ENCODE measurements at places on chromosomes 5 and 9. TPM values are rescaled to one million over a fixed set of nuclear protein-coding genes. Genes with fewer than 3 reads are reported as not detected.

SLC4A9 gene
- not detected for total RNA-seq

GFI1B gene
- 1.5 TPM for total RNA-seq

PTGES gene
- total RNA-seq: 2.5 TPM

PCDHB10 gene
- 2.2 TPM for total RNA-seq

GOLPH3 gene
- 70.5 TPM for total RNA-seq

DMRT3 gene
- not detected for total RNA-seq

DNA sequence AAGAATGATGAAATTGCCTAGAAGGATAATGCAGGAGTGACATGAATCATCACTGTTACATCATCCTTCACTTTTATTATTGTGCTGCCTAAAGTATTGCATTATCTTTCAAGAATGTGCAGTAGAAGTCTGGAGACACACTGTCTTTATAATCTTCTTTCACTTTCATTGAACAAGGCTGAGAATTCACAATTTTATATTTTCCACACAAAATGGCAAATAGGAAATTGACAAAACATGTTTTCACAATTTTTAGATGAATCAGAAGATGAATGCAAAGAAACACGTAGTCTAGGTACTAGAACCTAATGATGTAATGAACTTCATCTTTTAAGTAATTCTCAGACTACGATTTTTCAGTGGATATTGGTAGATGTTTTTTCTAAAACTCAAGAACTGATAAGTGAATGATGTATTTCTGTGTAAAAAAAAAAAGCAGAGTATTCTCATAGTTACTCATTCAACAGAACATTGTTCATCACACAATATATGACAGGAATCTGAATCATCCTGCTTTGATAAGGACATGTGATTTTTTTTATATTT lies 131.5 kb upstream of the GRHPR start:
- no peak for DNase-seq

GRCh38 chr9:87034841-87035240 lies 87.5 kb upstream of the GAS1 start:
- DNase-seq: no peak

DNA sequence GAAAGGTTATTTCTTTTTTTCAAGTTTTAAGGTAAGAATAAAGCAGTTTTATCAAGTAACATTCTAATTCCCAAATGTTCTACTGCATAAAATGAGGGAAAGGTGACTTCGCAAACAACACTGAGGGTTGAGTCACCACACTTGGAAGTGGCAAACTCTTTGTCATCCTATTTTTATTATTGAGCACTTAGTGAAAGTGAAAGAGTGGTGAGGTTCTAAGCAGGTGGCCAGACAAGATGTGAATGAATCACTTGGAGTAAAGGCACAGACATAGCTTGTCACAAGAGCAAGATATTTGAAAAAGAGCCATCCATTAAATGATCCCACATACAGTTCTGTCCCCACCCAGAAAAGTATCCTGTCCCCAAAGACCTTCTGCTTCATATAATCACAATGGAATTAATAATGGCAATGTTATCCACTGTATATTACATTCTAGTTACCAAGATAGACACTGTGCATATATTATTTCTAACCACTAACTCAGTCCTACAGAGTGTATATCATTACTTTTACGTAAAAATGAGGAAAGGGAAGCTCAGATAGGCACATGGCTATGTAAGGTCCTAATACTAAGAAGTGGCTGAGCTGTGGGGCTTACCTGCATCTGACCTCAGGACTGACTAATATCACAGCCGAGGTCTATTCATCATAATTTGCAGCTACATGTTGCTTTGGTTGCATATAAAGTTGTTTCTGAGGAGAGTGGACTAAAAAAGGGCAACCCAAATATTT lies 730.4 kb upstream of the MEF2C start:
- DNase-seq: no peak

DNA sequence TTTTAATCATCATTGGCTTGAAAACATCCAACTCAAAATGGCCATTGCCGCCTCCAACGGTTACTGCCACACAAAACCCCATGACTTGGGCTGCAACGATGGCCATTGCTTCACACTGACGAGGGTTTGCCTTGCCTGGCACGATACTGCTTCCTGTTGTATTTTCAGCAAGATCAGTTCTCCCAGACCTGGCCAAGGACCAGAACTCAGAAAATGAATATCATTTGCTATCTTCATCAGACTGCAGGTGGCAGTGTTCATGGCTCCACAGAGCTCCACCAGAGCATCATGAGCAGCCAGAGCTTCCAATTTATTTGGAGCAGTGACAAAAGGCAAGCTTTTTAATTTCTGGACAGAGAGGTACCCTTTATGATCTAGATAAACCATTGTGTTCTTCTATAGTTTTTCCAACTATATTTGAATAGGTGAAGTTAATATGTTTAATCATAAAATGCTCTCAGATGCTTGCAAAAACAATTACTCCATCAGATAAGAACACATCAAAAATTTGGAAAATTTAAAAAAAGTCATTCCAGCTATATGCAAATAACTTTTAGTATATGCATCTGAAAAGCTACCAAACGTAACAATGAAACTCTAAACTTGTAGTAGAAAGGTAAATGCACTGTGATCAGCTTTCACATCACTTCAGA lies 10.4 kb downstream of the AMACR start:
- no peak for DNase-seq

DNA sequence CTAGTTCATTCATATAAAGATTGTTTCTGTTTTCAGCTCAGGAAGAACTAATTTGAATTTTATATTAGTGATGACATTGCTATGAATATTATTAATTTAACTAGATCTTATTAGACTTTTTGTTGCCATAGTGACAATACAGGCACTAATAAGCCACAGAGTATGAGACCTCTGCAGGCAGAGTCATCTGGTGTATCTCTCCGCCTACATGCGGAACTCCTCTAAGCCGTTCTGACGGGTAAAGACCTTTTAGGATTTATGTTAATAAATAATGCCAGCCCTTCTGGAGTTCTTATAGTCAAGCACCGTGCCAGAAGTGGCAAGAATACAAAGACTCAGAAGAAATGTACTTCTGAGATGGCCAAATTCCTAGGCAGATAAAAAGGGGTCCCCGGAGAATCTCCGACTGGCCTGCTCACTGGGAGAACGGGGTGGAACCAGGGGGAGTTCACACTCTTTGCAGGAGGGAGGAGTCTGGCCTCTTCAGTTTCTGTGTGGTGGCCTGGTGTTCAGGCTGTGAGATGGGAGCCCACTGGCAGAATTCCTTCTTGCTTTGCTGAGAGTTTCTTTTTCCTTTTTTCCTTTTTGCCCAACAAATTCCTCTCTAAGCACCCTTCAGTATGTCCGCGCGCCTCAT lies 85.1 kb upstream of the IL12B start:
- no peak for DNase-seq

DNA sequence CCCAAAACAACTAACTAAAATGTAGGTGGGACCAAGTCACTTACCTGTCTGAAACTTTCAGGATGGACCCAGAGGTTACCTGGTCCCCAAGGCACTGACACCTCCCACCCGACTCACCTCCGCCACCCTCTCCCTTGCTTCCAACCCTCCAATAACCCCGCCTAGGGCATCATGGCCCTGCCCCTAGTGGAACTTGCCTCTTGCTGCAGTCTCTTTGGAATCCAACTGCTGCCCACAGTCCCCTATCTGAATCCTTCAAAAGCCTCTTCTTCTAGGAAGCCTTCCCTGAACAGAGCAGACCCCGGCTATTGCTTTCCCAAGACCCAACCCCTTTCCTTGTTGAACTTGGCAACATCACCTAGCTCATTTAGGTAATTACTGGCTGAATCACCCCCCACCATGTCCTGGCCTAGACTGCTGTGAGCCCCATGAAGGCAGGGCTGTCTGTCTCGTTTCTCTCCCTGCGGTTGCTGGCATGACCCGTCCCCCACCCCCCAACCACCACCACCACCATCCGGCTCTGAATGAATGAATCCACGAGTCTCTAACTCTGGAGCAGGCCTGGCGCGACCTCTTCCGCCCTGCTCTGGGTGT lies 9.4 kb downstream of the CRB2 start:
- no peak for DNase-seq

DNA sequence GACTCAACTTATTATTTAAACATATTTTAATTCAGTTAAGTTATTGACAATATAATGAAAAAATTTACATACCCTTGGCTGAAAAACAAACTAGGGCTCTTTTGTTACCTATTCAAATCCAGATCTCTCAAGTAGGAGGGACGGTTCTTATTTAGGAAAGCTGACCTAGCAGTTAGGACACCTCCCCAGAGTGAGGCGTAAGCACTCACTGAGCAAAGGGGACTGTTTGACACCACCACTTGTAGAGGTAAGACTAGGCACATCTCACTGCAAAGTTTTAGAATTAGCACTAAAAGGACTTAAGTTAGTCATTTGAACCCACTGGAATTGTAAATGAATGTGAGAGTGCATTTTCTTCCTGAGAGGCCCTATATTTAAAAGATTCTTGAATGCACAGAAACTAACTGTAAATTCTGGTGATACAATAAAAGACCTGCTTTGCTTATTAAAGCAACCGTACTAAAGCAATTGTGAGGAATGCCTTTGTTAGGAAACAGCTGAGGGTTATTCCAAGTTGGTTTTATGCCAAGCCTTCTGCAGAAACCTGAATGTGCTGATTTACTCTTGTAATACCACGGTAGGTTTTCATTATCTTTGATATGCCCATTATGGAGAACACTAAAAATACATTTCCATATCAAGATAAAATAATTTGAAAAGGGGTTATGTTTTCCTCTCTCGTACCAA lies 16.2 kb downstream of the HACD4 start:
- DNase-seq: no peak

DNA sequence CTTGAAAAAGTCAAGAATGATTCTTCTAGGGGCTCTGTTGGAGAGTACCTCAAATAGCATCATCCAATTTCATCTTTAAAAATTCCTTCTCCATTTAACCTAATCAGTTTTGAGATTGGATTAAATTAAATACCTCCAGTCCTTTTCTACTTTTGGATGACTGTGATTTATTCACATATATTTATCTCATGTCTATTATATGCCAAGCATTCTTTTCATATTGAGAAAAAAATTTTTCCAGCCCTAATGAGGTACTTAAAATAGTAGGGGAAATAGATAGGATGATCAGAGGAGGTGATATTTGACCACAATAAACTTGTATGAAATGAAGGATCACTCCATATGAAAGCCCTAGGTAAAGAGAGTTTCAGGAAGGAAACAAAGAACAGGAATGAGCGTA lies 250.1 kb downstream of the MAT2B start:
- DNase-seq: no peak

DNA sequence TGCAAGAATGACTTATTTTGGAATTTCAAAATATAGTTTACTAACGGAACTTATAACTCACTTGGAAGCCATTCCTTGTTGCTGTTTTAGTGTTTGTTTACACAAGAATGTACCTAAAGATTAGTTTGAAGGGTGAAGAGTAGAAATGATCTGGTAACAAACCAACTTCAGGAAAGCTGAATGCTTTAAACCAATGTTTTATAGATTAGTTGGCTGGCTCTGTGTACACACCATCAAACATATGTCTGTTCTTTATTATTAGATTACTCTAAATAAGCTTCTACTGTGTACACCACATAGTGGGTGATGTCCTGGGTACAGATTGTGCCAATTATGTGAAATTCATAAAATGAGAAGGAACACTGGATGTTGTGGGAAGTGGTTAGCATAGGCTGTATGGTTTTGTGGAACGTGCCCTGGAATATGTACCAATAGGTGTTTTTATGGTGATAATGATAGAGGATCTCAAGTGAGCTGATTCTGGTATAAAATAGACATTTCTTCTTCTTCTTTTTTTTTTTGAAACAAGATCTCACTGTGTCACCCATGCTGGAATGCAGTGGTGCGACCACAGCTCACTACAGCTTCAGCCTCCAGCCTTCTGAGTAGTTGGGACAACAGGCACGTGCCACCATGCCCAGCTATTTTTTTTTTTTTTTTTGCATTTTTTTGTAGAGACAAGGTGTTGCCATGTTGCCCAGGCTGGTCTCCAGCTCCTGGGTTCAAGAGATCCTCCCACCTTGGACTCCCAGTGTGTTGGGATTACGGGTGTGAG lies 109.3 kb upstream of the DHFR start:
- DNase-seq: no peak

DNA sequence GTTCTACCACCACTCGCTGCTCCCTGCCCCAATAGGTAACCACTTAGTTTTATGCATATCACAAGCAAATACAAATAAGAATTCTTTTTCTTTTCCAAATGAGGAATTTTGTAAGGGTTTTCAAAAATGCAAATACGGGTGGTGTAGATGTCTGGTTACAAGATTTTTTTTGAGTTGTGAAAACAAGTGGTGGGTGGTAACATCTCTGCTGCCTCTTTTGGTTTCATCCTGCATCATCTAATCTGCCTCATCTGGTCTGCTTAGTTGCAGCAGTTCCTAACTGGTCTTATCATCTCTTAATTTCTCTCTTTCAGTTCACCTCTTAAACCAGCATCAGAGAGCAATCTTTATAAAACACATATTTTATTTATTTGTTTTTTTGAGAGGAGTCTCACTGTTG lies 5.3 kb downstream of the NFX1 start:
- DNase-seq: no peak

DNA sequence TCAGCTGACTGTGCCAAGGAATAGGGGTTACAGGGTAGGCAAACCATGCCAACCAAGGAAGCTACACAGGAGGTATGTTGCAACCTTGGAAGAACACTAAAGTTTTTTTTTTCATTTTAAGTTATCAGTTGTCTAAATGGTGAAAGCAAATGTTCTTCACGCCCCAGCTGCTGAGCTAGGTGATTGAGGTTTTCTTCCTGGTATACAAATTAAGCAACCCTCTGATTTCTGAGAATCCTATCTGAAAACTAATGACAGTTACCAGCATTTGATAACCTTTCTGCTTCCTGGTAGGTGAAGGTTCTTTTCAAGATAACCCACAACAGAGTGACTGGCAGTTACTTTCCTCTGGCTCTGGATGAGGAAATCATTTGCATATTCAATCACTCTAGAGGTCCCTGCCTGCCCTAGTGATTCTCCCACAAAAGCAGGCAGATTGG lies 194.9 kb downstream of the ATP10B start:
- no peak for DNase-seq

DNA sequence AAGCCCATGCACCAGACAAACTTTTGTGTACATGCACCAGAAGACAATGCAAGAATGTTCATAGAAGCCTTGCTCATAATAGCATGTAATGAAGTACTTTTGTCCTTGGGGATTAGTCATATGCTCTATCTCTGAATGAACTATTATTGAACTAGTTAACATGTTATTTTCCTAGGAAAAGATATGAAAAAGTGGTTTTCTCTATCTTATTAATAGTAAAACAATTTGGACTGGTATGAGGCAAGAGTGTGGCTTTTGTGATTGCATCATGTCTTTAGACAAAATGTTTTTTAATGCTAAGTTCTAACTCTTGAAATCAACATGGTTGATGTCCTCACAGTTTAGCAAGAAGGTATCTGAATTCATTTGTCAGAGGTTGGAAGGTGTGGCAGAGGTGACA lies 55.7 kb upstream of the SPDL1 start:
- DNase-seq: no peak

DNA sequence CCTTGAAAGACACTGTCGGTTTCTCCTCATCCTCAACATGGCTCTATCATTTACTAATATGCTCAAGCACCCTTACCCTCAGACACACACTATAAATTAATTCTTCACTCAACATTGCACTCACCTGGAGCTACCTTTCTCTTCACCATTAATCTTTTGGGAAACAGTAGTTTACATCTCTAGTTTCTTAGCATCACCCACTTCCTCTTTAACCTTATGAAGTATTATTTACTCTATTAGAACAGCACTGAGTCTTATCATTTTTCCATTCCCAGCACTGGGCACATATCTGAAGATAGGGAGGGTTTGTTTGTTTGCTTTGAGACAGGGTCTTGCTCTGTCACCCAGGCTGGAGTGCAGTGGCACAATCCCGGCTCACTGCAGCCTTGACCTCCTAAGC lies 213.5 kb downstream of the SMARCA2 start:
- DNase-seq: no peak

- DNase-seq: no peak
Measured at GRCh38 chr9:90940280-90940679, 138.7 kb downstream of the SYK start.
